ENCODE measurements at places on chromosomes 4 and X. TPM values are rescaled to one million over a fixed set of nuclear protein-coding genes. Genes with fewer than 3 reads are reported as not detected.

DNA sequence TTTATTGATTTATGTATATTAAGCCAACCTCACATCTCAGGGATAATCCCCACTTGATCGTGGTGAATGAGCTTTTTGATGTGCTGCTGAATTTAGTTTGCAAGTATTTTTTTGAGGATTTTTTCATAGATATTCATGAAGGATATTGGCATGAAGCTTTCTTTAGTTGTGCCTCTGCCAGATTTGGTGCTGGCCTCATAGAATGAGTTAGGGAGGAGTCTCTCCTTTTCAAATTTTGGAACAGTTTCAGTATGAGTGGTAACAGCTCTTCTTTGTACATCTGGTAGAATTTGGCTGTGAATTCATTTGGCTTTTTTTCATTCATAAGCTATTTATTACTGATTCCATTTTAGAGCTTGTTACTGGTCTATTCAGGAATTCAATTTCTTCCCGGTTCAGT, 197.2 kb upstream of the NDST4 start:
- DNase-seq: no peak

- DNase-seq: no peak
Measured at GRCh38 chrX:20369468-20369867, 102.8 kb upstream of the RPS6KA3 start.

Gene PABPC1L2B
- not detected for total RNA-seq

- DNase-seq: no peak
Measured at GRCh38 chrX:42460706-42461105, 317.3 kb downstream of the PPP1R2C start.

Gene GPR82
- total RNA-seq: 0.26 TPM

Gene PFKFB1
- 0.89 TPM for total RNA-seq

Gene GRIA3
- total RNA-seq: 3.5 TPM

DNA sequence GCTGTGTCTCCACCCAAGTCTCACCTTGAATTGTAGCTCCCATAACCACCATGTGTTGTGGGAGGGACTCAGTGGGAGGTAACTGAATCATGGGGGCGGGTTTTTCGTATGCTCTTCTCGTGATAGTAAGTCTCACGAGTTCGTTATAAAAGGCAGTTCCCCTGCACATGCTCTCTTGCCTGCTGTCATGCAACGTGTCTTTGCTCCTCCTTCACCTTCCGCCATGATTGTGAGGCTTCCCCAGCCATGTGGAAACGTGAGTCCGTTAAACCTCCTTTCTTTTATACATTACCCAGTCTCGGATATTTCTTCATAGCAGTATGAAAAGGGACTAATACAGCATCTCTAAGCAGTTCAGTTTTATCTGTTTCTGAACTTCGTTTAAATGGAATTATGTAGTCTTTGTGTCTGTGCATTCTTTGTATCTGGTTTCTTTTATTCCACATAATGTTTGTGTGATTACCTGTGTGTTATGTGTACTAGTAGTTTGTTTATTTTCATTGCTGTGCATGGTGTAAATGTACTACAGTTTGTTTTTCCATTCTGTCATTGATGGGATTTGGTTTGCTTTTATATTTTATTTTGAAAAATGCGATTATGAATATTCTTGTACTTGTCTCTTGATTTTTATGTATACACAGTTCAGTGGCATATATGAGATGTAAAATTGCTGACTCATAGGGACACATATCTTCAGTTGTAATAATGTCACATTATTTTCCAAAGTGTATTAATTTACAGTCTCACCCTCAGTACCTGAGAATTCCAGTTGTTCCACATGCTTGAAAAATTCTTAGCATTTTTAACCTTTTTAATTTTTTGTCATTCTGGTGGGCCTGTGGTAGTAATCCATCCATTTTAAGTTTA, 304.9 kb downstream of the GBA3 start:
- DNase-seq: no peak

DNA sequence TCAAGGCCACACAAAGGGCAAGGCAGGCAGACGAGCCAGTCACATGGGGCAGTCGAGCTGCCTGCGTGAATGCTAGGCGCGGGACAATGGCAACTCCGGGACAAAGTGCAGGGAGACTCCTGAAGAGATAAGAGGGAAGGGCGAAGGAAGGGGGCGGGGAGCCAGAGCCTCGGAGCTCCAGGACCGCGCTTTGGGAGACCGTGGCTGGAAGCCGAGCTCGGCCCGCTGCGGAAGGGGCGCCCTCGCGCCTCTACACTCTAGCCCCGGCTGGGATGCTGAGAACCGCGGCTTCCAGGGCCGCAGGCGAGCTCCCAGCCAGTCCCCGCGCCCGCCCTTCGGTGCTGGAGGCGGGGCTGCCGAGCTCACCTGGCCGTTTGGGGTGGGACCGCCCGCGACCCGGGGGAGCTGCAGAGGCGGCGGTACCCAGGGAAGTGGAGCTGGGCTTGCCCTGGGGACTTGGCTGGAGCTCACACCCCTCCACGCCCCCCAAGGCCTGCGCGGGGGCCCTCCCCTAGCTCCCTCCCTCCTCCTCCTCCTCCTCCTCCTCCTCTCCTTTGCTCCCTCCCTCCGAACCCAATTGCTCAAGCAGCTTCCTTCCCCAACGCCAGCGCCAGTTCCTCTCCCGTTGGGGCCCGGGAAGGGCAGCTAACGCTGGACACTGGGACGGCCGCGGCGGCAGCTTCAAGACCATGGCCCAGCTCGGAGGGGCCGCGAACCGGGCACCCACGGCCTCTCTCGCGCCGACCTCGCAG, at the start of gene SOWAHD:
Gene SOWAHD (plus strand): TSS at position 610 of the 752 bp plus-strand sequence. CDS start 80 bp downstream, at position 690.
- DNase-seq: no peak

DNA sequence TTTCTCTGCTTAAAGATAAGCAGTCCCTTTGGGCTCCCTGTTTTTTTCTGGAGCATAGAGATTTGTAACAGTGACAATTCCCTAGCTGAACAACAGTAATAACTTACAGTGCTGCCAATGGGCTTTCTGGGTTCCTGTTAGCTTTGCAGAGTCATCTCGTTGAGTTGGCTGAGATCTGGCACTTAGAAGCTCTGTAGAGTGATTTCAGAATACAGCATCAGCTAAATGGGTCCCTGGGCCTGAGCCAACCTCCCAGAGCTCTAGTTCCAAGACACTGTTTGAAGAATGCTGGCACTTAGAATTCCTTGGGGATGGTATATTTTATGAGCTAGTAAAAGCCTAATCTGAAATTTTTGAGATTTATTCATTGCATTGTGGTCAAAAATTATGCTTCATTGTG, 43.5 kb upstream of the SERTM2 start:
- peak; percentile 45 for DNase-seq

GRCh38 chr4:140617499-140618248, 48.9 kb upstream of the UCP1 start:
- no peak for DNase-seq

DNA sequence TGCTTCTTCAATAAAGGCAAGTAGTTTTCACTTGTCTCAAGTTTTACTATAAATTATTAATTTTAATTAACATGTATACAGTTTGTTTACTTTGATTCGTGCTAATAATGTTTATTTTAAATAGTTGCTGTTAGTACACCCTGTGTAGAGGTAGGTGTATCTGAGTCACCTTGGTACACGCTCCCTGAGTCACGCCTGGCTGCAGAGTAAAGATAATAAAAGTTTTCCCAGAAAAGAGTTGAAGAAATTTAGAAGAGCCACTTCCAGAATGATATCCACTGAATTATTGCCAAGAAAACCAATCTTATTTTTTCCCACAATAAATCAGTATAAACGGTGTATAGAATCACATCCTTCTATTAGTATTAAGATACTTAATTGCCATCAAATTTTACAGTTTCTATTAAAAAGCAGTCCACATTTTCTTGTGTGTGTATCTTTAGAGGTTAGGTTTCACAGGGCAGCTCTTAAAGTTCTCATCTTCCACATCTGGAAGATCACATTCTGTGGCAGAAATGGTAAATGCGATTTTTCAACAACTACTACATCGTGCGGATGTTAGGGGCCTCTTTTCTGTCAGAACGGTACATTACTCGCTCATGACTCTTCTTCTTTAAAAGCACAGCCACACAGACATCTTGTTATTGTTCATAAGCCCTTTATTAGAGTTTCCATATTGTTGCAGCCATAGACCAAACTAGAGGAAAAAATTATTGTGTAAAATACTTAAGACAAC, 55.4 kb downstream of the HADH start:
- no peak for DNase-seq

- DNase-seq: no peak
Measured at GRCh38 chrX:85309717-85310116, 65.9 kb downstream of the ZNF711 start.

Gene DCAF8L2
- total RNA-seq: not detected

Gene ADRA2C
- 18.4 TPM for total RNA-seq

- no peak for DNase-seq
Measured at GRCh38 chr4:90545380-90545779, 418.2 kb downstream of the CCSER1 start.

DNA sequence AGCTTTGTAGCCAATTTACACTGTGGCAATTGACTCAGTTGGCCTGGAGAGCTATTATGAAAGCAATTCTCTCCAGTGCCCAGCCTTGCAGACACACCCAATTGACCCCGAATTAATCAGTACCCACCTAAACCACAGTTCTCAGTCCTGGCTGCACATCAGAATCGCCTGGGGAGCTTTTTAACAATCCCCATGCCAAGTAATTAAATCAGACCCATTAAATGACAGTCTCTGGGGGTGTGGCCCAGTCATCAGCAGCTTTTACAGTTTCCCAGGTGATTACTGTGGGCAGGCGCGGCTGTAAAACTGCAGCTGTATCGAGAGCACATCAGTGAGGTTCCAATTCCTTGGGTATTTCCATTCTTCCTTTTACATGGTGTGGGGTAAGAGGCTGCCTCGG, 460.9 kb upstream of the FAT1 start:
- no peak for DNase-seq

DNA sequence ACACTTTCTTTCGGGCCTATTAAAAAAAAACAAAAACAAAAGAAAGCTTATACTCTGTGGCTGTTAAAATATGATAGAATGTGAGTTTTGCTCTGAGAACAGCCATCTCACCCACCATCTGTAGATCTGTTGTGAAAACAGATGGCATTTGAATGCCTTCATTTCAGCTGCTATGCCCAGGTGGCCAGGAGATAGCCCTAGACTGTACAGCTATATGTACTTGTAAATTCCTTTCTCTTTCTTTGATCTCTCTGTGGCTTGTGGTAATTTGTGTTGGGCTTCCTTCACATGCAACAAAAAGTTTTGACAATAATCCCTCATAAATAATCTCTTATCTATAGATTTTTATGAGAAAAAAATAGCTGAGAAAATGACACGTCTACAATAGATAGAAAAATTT, 38.1 kb downstream of the PNPLA4 start:
- DNase-seq: no peak

GRCh38 chr4:75512386-75513211, 1.6 kb downstream of the RCHY1 start:
- no peak for DNase-seq

Gene FGF13
- total RNA-seq: 19.8 TPM

GRCh38 chr4:23922541-23923111, 32.8 kb upstream of the PPARGC1A start:
- DNase-seq: no peak
